Hematopoietic multipotent progenitor cell treated with erythropoietin and hydrocortisone succinate and interleukin-3 and kit ligand, for 6 days (in vitro differentiated cells): ENCODE measurements at places on chromosomes 5 and 9.

- DNase-seq: peak; percentile 91
Observed at GRCh38 chr5:177071666-177072385, 14.9 kb upstream of the FGFR4 start.

DNA sequence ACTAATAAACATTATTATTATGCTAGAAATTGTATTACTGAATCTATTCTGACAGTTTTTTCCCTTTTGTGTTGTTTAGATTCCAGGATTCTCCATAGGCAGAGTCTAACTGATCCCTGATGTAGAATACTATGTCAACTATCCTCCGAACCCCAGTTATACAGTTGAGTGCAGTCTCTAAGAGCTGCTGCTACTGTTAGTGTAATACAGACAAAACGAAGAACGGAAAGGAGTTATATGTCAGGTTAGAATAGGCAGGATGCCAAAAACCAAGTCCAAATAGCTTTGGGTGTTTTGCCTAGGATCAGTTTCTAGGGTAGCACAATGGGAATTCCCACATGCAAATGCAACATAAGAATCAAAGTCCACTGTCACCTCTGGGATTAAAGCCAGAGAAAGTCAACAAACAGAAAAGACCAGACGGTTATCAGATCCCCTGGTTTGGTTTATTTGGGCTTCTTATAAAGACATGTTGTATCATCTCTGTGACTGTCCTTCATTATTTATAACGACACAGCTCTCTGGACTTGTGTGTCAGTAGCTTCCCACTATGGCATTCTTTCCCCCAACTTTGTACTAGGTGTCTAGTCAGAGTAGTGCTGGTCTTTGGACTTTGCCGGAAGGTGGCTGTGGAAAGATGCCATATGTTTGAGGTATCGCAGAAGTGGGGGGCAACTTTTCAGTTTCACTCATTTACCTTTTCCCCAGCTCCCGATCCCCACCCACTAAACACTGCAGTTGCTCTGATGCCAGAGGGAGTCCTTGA lies 14.9 kb upstream of the TMEM38B start:
- DNase-seq: no peak

DNA sequence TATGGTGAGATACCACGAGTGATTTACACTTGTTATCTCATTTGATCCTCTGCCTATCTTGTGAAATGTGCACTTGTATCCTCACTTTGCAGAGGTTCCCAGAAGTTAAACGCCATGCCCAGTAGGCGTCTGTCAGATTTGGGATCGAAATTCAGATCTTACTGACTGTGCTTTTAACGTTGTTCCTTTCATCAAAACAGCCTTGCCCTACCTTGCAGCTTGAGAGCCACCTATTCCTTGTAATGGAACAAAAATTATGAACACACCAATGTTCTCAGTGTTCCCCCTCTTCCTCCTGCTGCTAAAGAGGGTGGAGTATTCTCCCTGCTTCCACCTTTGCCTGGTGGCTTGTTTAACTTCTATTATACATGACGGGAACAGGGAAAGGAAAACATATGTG lies 257.0 kb downstream of the MSX2 start:
- no peak for DNase-seq

- DNase-seq: no peak
Observed at GRCh38 chr5:19733612-19734495, 254.1 kb downstream of the CDH18 start.

GRCh38 chr5:168479166-168479565 lies 7.1 kb upstream of the RARS1 start:
- no peak for DNase-seq

GRCh38 chr9:107942291-107942690 lies 452.7 kb upstream of the KLF4 start:
- DNase-seq: no peak

- no peak for DNase-seq
Observed at GRCh38 chr5:54573812-54574489, 56.4 kb downstream of the SNX18 start.

DNA sequence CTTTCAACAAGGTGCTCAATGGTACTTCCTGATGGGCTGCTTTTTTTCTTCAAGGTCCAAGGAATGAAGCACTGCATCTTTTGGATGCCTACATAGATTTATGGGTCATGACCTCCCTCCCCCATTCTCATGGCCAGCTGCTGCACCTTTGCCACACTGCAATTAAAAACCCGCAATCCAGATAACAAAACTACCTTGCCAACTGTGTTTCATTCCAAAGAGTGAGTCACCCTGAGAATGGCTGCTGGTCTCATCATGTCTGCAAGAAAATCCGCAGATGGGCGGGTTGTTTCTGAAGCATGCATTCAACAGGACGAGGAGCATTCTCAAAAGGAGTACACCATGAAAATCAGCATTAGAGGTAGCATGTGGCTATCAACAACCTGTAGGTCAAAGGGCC lies 139.8 kb downstream of the ELAVL2 start:
- DNase-seq: no peak

- peak; percentile 67 for DNase-seq
Observed at GRCh38 chr5:119743927-119744326, 114.6 kb downstream of the FAM170A start.

DNA sequence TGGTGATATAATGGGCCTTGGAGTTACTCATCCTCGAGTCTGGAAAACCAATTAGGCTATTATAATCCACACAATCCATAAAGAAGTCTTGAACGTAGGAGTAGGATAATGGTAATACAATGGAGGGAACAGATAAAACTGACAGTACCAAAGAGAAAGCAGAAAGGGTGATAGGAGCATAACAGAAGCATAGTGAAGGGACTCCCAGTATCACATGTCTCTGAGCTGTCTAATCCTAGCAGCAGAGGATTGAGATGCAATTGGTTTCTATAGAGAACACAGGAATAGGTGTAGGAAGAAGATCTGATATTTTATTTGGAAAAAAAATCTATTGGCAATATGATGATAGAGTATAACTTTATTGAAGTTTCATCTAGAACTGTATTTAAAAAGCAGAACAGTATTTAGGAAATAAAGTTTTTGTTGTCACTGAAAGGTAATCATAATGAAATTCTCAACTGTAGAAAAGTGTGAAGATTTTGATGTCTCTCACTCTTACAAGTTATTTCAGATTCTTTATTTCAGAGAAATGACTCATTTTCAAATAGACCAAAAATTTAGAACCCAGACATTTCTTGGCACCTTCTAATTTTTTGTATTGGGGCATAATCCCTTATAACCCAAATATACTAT lies 25.4 kb downstream of the SRFBP1 start:
- DNase-seq: no peak

GRCh38 chr5:3251784-3252183 lies 343.8 kb upstream of the IRX1 start:
- no peak for DNase-seq

GRCh38 chr9:108476574-108476973 lies 379.2 kb downstream of the ACTL7B start:
- no peak for DNase-seq

GRCh38 chr9:97510797-97511654 lies 9.6 kb downstream of the TMOD1 start:
- DNase-seq: no peak

DNA sequence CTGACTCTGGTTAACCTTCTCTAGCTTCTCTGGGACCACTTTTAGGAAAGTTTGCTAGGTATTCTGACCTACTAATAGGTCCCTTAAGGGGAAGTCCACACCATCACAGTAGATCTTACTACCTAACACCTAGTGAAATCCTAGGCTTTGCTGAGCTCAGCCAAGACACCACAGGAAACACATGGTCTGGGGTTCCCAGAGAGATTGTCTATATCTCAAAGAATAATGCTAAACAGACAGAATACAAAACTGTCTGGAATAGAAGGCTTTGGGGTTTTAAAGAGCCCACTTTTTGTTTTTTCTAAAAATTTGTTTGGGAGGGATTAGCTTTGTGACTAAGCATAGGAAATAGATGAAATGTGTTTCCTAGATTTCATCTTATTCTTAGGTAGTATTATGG lies 395.1 kb downstream of the ARHGEF28 start:
- no peak for DNase-seq

DNA sequence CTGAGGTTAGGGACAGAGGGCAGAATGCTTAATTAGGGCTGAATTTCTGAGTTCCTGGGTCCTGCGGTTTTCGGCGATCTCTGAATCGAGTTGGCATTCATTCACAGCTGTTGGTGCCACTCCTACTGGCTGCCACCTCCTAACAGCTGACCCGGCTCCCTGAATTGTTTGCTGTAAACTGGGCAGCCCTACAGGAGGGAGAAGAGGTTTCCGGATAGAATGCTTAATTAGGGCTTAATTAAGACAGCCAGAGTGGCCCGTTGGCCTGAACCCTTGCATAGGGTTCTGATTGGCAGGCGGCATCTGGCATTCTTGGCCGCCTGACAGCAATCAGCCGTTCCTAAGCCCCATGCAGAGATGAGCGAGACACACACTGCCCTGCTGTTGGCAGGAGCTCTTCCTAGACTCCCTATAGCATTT lies 25.7 kb downstream of the FRMPD1 start:
- no peak for DNase-seq

GRCh38 chr9:73264631-73265030 lies 113.0 kb downstream of the ANXA1 start:
- no peak for DNase-seq

DNA sequence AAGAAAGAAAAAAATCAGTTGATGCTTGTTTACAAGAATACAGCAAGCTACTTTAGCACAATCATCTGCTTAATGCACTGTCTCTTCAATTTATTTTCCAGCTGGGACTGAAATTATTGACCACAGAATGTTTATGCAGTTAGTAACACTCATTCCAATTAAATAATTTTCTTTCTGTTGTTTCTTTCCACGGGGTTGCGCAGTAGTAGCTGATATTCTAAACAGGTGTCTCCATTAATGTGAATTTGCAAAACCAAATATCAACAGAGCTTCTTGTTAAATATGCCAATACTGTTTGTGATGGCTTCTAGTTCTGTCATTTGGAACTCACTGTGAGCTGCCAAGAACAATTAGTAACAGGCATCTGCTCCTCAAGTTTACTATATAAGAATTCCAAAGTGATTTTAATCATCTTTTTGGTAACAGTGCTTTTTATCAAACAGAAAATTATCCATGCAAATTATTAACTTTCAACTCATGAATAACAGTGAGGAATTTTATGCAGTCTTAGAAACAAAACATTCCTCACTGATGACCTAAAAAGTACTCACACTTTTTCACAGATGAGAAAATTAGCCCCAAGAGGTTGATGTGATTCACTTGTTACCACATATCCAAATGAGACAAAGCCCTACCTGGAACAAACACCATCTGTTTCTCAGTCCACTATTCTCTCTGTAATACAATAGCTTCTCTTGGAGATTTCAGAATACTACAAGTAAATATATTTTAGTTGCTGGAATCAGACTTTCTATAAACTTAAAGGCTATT lies 567.6 kb upstream of the RGMB start:
- DNase-seq: no peak

DNA sequence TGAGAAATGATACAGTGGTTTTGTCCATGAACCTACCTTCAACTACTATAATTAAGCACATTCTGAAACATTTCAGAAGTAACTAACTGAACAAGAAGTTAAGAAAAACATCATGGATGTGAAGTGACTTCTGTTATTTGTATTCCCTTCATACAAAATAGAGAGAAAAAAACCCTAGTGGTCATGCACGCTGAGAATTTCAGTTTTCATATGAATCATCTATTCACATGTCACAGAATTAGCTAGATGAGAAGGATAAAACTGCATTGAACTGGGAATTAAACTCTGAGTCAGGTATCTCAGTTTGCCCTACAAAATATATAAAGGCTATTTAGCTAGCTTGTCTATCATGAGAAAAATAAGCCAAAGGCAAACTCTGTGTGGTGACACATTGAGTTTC lies 451.8 kb upstream of the FTMT start:
- no peak for DNase-seq

DNA sequence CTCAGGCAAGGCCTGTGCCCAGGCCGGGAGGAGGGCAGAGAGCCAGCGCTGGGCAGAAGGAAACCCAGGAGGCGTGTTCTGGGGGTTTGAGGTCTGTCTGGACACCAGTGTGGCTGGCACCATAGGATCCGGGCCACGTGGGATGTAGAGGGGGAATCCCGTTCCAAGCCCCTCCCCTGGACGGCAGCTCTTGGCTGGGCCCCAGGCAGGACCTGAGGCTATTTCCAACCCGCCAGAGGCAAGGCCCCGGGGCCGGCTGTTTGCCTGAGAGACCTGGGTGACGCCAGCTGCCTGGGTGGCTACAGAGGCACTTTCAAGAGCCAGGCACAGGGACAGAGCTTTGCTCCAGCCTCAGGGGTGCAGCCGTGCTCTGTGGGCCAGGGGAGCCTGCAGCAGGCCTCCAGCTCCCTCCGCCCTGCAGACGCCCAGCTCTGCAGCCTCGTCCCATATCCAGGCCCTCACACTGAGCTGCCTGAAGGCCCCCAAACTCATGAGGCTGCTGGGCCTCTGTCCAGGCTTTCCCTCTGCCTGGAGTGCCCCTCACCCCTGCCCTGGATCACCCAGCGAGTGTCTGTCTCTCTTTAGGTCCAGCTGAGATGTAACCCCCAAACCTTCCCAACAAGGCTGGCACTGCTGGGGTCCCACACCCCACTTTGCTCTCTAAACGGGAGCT lies 56.6 kb upstream of the EGFL7 start:
- DNase-seq: no peak

DNA sequence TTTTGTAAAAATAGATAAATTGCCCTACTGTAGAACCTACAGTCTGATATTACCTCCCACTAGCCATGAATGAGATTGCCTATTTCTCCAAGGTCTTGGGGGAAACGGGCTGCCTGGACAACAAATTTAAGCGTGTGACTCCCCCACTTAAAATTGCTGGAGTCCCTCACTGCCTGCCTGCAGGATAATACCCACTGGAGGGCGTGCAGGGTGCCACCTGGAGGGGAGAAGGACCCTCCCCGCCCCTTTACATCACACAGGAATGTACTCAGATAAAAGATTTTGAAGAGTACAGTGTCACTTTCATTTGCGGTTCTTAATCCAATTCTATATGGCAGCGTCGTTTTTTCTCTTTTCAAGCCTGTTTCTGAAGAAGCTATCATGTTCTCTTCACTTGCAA lies 6.2 kb upstream of the TRIM7 start:
- no peak for DNase-seq

- no peak for DNase-seq
Observed at GRCh38 chr5:69042500-69042899, 51.3 kb upstream of the SLC30A5 start.

- DNase-seq: peak; percentile 3
Observed at GRCh38 chr5:165495829-165496380, 1990.5 kb downstream of the MAT2B start.

DNA sequence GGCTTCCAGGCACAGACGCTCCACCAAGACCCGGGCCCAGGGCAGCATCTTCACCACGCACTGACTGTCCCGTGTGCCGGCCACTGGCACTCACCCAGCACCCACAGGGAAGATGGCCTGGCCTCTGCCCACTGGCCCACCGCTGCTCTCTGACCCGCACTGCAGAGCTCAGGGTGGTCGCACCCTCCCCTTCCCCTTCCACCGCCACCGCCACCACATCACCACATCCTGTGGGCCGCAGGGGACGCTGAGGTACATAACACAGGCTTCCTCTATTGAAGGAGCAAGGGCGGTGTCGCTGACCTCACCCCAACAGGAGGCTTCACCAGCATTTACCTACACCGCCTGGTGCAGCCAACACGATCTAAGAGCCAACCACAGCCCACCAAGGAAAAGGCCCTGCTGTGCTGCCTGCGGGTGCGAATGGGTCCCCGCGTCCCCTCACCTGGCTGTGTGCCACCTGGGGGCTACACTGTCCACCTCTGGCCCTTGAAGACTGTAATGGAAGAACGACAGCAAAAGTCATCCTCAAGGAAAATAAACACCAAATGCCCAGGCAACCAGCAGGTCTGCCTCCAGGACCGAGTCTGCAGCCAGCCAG lies 101.8 kb downstream of the CAMSAP1 start:
- no peak for DNase-seq
